OCI-LY7 (cell line): ENCODE measurements at places on chromosomes 1 and 21.

- no peak for DNase-seq
Observed at GRCh38 chr1:245684166-245684565, 529.4 kb downstream of the KIF26B start.

GRCh38 chr1:25204797-25205480 is 27.4 kb downstream of the SYF2 start:
- DNase-seq: peak; percentile 71

GRCh38 chr1:147600119-147601111 is 59.1 kb downstream of the BCL9 start:
- DNase-seq: peak; percentile 15

DNA sequence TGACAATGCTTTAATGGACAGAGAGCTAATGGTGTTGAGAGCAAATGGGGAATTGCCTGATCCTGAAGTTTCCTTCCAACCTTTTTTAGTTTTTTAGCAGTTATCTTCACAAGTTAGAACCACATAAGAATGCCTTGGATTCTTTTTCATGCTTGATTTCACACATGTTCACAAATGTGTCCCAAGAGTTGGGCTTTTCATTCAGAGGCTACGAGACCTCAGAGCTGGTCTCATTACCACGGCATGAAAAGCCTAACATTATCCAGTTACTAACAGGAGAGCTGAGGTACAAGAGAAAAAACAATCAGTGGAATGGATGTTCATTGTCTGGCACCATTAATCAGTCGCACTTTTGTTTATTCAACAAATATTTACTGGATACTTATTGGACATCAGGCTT is 340.6 kb downstream of the ZNF326 start:
- DNase-seq: no peak

DNA sequence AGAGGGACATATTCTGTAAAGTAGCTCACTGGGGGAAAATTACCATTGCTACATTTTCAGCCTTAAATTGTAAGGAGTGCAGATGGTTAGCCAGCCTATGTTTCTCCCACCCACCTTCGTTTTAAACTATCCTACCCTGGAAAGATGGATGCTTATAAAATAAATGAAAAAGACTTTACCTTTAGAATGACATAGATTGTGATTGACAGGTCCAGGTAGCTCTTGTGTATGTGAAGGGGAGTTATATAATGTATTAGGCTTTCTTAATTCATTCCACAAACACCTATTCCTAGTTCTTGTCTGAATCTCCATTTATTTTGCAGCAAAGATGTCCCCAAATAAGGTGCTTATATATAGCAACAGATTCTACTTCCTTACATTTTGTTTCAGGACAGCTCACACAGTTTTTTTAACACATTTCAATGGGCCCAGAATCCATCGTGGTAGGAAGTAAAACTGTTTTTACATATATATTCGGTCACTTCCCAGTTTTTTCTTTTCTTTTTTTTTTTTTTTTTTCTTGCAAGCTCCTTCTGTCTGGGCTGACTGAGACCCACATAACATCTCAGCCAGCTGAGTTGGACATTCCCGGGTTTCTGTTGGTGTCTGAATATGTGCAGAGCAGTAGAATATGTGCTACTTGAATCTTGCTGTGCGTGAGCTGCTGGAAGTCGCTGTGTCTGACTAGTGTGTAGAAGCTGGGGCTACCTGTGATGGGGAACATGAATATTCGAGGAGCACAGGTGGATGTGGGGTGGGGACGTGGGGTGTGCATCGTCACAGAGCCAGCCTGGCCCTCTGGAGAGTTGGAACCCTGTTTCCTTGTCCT is 27.8 kb downstream of the UCK2 start:
- DNase-seq: no peak

DNA sequence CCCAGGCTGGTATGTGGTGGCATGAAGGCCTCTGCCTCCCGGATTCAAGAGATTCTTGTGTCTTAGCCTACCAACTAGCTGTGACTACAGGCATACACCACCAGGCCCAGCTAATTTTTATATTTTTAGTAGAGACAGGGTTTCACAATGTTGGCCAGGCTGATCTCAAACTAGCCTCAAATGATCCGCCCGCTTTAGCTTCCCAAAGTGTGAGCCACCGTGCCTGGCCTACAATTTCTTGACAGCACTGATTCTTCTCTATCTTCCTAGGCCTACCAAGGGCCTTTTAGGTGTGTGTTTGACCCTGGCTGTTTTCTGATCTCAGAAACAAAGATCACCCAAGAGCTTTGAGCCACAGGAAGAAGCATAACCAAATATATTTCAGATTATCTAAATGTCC is 540.8 kb upstream of the ADAMTS5 start:
- no peak for DNase-seq

GRCh38 chr1:219701476-219701875 is 88.6 kb upstream of the ZC3H11B start:
- no peak for DNase-seq

GRCh38 chr1:248686815-248687214 is 15.8 kb downstream of the OR14I1 start:
- peak; percentile 6 for DNase-seq

DNA sequence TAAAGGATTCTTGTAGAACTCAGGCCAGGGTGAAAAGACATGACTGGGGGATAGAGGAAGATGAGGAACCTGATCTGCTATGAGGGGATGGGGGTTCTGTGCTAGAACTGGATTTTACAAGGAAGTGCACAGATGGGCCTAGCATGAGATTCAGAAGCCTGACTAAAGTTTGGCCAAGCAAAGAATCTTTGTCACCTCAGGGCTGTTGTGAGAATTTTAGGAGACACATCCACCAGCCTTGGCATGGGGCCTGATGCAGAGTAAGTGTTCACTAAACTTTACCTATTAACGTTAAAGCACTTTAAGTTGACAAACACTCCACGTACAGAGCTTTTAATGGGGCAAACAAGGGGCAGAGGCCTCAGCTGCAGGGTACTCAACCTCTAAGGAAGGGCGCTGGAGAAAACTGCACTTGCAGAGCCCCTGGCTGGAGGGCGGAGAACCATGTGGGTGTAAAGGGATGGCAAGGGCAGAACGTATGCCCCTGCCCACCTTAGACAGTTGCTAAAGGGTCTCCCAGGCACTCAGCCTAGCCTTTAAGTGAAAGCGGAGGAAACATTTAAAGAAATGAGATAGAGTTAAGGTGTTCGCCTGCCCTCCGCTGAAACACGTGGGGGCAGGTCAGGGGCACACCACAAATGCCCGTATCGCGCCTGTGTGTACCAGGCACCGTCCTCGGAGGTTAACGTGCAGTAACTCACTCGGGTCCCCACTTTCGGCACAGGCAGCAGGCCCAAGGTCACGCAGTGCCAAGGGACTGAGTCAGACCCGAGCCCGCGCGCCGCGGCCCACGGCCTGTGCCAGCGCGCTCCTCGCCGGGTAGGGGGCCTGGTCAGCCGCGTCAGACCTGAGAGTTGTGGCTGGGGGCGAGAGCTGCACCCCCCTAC is 990 bp upstream of the MRPS6 start:
- no peak for DNase-seq

- DNase-seq: no peak
Observed at GRCh38 chr1:107541412-107541811, 400.6 kb downstream of the NTNG1 start.

- DNase-seq: no peak
Observed at GRCh38 chr21:28832013-28832714, 160.5 kb downstream of the LTN1 start.

- DNase-seq: peak; percentile 80
Observed at GRCh38 chr21:33265664-33266049, 510 bp upstream of the IL10RB start.

DNA sequence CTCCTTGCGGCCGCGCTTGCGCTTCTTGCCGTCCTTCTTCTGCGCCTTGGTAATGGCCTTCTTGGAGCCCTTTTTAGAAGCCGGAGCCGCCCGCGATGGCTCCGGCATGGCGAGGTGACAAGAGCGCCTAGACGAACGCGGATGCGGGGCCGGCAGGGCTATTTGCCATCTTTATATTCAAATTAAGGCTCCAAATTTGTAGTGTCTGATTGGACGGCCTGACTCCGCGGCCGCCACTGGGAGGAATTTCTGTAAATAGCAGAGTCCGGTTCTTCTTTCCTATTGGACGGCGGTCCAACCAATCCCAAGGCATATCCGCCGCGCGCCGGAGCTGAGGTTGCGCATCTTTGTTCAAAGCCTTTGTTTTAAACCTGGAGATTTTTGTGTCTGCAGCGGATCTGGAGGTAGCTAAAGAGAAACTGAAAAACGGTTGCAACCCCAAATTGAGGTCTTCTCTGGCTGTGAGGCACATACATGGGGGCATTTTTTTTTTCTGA is 22.6 kb upstream of the RNF187 start:
- peak; percentile 98 for DNase-seq

- DNase-seq: peak; percentile 11
Observed at GRCh38 chr1:29703596-29704370, 467.5 kb downstream of the PTPRU start.

DNA sequence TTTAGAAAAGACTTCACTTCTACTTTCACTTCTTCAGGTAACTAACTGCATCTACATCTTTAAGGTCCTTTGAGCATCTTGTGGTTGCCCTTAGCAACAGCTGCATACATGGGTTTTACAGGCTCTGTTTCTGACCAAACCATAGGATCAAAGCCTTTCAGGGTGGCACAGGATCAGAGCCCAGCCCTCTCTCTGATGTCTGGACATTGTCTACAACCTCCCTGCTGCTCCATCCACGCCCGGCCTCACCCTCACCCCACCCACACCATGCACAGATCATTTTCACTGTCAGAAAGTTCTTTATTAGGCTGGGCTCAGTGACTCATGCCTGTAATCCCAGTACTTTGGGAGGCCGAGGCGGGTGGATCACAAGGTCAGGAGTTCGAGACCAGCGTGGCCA is 5.2 kb downstream of the NCF2 start:
- peak; percentile 69 for DNase-seq

- no peak for DNase-seq
Observed at GRCh38 chr1:61496501-61496900, 228.4 kb downstream of the TM2D1 start.

GRCh38 chr1:59171788-59172187 is 125.1 kb upstream of the FGGY start:
- no peak for DNase-seq

- no peak for DNase-seq
Observed at GRCh38 chr1:205240118-205240517, 12.4 kb downstream of the TMCC2 start.

- DNase-seq: no peak
Observed at GRCh38 chr1:218496561-218496960, 151.4 kb downstream of the TGFB2 start.

GRCh38 chr21:45509566-45510465 is 32.4 kb downstream of the SLC19A1 start:
- DNase-seq: no peak

DNA sequence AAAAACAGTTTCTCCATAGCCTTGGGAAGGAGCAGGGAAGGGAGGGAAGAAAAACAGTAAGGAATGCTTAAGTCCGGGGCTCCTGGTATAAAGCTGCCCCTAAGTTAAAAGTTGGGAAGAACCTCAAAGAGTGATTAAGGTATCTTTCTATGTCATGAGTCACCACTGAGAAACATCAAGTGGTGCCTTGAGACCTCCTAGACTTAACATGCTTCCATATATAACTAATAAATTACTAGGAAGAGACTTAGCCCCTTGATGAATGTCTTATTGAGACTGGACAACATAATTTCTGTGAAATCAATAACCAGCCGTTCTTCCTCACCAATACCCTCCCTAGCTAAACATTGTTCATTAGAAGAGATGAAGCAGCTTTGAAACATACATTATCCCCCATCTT is 121.8 kb upstream of the SLC44A3 start:
- no peak for DNase-seq

GRCh38 chr1:100585786-100586185 is 47.8 kb downstream of the GPR88 start:
- no peak for DNase-seq

DNA sequence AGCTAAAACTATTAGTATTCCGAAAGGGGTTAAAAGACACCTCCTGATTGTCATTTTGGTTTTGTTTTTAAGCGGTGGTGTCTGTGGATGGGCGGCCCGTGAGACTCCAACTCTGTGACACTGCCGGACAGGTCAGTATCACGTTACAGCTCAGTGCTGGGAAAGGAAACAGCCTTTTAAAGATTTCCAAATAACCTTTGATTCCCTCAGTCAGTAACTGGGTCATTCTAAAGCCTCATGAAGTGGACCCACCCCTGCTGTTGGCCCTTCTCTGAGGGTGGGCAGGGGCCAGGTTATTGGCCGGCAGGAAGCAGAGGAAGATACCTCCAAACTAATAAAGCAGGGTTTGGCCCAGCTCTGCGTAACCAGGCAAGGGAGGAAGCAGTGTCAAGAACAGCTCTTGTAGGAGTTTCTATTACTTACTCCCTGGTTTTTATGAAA is 2.3 kb downstream of the RHOU start:
- no peak for DNase-seq

DNA sequence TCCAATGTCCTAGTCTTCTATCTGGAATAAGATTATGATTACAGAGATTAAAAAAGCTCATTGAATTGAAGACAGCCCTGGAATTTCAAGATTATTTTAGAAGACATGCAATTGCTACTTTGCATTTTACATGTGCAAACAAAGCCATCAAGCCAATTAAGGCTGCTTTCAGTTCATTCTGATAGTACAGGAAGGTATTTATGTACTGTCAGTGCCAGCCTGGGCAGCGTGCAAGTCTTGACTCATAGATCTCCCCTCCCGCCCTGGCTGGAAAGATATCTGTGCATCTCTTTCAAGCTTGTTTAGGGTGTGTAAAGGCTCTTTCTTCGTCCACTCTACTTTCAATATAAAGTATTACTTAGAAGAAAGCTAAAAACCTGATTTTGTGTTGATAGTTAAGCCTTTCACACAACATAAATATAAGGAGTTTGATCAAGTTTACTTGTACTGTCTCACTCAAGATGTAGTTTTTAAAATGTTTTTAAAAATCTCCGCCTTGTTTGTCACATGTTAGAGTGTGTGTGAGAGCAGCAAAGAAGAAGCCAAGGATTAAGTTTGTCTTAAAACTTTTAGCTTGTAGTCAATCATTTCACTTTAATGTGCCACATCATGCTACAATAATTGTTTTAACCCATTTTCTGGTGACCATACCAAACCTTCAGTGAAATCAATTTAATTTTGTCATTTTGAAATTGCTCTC is 13.6 kb upstream of the LYPLAL1 start:
- no peak for DNase-seq

- no peak for DNase-seq
Observed at GRCh38 chr1:31792541-31792940, 23.3 kb downstream of the SPOCD1 start.

- DNase-seq: no peak
Observed at GRCh38 chr1:61446531-61446991, 278.4 kb downstream of the TM2D1 start.

- no peak for DNase-seq
Observed at GRCh38 chr1:83901547-83902155, 97.3 kb downstream of the TTLL7 start.

DNA sequence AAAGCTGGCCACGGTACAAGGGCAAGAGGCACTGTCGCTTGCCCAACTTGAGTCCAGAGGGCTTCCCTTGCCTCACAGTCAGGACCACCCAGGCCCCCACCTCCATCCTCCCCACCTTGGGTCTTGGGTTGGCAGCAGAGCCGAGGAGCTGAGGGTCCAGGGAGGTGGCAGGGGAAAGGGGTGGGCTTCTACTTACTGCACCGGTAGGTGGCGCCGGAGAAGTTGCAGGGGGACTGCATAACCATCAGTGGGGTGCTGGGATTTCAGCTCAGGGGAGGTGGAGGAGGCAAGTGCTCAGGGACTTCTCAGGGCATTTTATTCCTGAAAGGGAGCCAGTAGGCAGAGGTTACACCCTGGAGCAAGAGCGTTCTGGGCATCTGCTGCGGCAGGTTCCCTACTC is 44.0 kb downstream of the TRIM62 start:
- DNase-seq: peak; percentile 65

GRCh38 chr21:45522381-45522780 is 19.9 kb downstream of the SLC19A1 start:
- DNase-seq: no peak

GRCh38 chr1:20079661-20080305 is 9.8 kb downstream of the PLA2G5 start:
- no peak for DNase-seq

GRCh38 chr1:192133350-192133926 is 24.8 kb upstream of the RGS18 start:
- DNase-seq: no peak
